Central memory CD4-positive, alpha-beta T cell (primary cell): ENCODE measurements at places on chromosomes 1 and 21.

DNA sequence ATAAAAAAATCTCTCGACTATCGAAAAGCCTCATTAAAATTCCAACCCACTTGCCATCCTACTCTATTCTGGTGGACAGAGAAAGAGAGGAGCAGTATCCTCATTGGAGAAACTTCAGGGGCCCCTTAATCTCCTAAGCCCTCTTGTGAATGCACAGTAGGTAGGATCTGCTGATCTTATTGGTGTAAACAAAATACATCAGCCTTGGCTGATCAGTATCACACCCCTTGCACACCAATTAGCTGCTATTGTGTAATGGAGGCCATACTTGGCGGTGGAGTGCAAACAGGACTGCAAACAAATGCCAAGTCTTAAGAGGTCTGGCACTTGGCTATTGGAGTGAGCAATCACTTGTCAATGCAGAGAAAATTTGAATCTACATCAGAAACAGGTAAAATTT lies 15.7 kb downstream of the VCAM1 start:
- no peak for DNase-seq

- DNase-seq, result no peak
Measured at GRCh38 chr1:30610917-30611316, 112.5 kb downstream of the MATN1 start.

GRCh38 chr1:214902636-214903320 lies 179.8 kb upstream of the KCNK2 start:
- DNase-seq, result no peak

DNA sequence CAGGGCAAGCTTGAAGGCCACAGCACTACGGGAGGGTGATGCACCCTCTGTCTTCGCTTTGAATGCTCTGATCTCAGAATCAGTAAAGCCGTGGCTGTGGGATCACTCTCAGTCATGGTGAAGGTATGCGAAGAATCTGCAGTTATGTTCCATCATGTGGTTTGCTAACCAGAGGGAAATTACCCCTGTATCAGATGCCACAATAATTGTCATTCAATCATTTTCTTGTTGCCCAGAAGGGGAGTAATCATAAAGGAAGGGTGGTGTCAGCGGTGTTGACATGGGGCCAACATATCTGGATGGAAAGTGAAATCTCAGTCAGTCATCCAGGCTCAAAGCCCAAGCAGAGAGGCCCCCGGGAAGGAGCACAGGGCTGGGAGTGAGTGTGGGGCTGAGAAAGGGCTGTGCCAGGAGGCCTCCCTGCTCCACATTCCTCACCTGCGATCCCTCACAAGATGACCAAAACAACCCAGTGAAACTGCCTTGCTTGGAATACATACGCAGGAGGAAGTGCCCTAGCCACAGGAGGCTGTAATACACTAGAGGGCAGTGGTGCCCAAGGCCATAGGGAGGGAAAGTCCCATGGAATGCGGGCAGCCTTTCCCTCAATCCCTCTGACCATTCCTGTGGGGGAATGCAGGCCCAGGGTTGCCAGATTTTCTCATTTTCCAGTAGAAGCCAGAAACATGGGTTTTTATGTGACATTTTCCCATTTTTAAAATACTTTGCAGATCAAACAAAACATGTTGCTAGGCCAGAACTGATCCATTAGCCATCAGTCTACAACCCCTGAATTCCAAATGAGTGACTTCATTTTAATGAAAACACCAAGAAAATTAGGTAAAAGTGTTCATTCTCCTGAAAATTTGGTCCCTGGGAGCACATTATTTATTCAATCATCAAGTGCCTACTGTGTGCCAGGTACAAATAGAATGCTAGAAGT lies 95.7 kb upstream of the VANGL1 start:
- no peak for DNase-seq

DNA sequence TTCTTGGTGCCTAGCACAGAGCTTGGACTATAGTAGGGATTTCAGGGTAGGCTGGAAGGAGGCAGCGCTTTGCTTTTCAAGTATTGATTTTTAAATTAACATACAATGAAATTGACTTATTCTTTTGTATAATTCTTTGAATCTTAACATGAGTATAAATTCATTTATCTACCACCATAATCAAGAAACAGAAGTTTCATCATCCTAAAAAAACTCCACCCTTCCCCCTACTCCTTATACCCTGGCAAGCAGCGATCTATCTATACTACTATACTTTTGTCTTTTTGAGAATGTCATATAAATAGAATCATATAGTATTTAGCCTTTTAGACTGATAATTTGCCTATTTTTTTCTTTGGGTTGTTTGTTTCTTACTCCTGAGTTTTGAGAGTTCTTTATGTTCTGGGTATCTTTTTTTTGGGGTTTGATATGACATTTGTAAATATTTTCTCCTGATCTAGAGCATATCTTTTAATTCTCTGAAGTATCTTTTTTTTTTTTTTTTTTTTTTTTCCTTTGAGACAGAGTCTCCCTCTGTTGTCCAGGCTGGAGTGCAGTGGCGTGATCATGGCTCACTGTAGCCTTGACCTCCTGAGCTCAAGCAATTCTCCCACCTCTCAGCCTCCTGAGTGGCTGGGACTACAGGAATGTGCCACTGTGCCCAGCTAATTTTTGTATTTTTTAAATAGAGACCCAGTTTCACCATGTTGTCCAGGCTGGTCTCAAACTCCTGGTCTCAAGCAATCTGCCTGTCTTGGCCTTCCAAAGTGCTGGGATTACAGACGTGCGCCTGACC lies 6.4 kb downstream of the RPS6KC1 start:
- DNase-seq, result no peak

DNA sequence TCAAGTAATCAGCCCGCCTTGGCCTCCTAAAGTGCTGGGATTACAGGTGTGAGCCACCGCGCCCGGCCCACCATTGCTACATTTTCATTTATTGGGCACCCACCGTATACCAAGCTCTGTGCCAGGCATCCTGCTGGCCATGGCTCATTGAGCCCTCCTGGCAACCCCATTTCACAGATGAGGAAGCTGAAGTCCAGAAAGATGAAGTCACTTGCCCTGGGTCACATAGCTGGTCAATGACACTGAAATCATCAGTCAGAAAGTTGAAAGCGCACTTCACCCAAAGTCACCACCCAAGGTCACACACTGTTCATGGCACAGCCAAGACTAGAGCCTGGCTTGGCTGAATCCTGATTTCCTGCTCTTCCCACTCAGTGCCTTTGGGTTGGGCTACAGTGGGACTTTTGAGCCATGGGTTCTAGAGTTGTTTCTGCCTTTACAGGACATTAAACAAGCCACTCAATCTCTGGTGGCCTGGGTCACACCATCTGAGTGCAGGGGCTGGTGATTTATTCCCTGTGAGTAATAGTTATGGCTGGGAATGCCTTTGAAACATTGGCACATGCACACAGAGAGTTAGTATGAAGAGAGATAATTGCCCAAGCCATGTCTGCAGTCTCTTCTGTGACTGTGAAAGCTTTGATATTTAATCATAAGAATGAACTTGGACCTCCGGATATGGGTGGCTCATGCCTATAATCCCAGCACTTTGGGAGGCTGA lies 16.0 kb upstream of the ARHGEF10L start:
- no peak for DNase-seq

DNA sequence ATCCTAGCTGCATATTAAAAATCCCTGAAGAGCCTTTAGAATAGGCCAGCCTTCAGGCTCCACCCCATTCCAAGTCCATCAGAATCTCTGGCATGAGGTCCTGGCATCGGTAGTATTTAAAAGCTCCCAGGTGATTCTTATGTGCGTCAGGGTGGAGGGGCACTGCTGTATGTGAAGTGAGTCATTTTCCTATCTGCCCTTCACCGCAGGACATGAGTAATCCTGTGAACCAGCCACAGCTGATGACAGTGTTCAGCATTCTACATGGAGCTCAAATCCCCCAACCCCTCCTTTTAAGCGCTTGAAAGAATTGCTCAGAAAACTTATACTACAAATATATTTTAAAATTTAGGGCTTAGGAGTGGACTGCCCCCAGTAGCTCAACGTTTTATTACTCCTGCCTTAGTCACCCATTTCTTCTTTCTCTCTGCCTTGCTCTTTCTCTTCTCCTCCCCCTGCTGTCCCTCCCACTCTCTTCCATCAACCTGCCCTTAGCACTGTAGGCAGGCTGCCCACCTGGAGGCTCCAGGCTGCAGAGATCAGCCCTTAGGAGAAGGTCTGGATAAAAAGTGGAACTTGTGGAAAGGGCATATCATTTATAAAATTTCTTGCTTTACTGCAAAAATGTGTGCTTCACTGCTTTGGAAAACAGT lies 73.8 kb upstream of the ZNF281 start:
- DNase-seq, result no peak

DNA sequence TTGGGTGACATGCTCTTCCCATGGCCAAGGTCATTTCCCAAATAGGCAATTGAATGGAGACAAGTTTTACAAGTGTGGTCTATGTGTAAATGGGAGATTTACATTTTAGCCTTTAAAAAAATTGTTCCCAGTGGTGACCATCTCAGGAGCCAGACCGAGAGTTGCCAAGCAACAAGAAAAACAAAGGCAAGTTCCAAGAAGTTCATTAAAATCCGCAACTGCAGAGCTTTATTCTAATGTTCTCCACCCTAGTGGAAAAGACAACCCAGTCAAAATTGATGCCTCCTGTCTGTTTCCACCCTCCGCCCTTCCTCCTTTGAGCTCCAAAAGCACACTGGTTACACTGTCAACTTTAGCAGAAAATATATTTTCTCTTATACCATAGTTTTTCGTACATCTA lies 33.2 kb upstream of the CD55 start:
- DNase-seq, result no peak

- peak; percentile 17 for DNase-seq
Measured at GRCh38 chr1:206859082-206859521, 6.3 kb upstream of the IL20 start.

DNA sequence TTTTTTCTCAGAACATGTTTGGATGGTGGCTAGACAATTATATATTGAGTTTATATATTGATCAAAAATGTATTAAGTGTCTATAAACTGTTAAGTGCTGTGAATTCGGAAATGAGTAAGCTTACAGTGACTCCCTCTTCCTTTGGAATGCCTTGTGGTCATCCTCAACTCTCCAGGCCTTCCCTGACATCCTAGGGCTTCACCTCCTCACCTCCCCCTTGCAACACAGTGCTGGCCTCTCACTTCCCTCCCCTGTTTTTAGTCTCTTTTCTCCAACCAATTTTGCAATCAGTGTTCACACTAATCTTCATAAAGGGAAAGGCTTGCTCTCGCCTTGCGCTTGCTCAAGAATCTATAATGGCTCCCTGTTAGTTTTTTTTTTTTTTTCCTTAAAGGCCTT lies 95.1 kb upstream of the C1orf21 start:
- no peak for DNase-seq

DNA sequence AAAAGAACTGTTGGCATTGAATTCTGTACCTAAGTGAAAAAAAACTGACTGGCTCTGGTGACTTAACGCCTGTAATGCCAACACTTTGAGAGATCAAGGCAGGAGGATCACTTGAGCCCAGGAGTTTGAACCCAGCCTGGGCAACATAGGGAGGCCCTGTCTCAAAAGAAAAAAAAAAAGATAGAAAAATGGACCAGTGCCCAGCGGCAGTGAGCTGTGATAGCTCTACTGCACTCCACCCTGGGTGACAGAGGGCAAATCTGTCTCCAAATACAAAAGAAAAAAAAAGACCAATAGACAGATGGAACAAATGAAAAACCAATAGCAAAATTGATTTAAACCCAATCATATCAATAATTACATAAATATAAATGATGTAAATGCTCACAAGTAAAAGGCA lies 674 bp upstream of the AKR7A3 start:
- DNase-seq, result no peak

GRCh38 chr1:19759740-19760089 lies 40.0 kb downstream of the TMCO4 start:
- no peak for DNase-seq

DNA sequence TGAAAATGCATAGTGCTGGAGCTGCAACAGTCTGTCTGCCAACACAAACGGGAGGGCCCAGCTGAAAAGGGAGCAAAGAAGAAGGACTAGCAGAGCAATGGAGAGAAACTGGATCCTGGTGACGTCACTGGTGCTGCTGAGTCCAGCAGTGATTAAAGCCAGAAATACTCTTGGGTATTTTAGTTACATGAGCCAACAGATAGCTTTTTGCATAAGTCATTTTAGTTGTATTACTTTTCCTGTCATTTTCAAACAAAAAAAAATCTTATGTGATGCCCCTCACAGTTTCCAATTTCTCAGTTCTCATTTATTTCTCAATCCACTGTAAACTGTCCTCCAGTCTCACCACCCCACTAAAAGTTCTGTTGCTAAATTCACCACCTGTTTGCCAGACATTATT lies 38.7 kb upstream of the NEK7 start:
- no peak for DNase-seq

DNA sequence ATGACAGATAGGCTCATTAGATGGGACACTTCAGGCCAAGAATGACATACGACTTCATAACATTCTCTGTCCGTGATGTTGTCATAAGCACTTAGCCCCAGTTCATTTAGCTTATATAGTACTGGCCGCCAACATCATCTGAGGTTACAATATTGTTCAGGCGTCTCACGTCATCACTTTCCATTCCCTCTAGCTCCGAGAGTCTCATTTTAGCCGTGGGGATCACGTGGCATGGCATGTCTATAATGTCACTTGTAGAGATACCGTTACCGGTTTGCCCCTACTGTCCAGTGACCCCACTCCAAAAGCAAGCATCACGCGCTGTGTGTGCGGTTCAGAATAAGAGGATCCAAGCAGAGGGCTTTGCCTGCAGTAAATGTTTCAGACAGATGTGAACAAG lies 34.6 kb upstream of the HEATR1 start:
- no peak for DNase-seq

- no peak for DNase-seq
Measured at GRCh38 chr1:179046808-179047635, 21.3 kb downstream of the FAM20B start.

- DNase-seq, result no peak
Measured at GRCh38 chr1:183487674-183488442, 15.6 kb downstream of the SMG7 start.

DNA sequence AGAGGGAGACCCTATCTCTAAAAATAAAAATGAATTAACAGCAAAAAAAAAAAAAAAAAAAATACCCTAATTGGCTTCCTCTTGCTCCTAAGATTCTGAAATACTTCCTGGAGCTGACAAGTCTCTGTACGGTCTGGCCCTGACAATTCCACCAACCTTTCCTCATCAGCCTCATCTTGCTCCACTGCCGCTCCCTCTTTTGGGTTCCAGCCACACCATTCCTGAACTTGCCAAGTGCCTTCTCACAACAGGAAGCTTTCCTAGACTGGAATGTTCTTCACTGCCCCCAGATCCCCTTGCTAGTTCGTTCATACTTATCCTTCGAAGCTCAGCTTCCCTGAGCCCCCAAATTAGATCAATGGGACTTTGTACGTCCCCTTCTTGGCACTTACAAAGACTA lies 37.0 kb downstream of the AKNAD1 start:
- DNase-seq, result no peak

- no peak for DNase-seq
Measured at GRCh38 chr1:53545663-53546408, 86.6 kb downstream of the DMRTB1 start.

- DNase-seq, result no peak
Measured at GRCh38 chr1:23370330-23370708, 683 bp upstream of the ZNF436 start.
